ENCODE measurements at places on chromosomes 11 and 22.
A peak's percentile ranks its signal among the peaks of the same experiment; 100 is the strongest.

DNA sequence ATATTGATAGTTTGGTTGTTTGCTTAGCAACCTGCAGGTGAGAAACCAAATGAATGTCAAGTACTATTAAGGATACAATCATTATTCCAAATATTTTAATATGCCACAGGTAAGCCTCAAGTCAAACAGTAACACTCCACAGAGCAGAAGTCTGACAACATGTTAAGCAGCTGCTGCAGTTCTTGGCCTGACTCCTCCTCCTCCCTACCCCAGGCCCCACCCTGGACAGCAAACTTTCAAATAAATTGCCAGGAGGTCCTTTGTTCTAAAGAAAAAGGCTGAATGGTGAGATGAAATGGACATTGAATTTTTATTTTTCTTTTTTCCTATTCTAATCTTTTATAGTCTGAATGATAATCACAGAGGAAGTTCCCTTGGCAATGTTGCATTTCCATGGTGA lies 260.0 kb upstream of the POU2AF2 start:
- no peak for DNase-seq

DNA sequence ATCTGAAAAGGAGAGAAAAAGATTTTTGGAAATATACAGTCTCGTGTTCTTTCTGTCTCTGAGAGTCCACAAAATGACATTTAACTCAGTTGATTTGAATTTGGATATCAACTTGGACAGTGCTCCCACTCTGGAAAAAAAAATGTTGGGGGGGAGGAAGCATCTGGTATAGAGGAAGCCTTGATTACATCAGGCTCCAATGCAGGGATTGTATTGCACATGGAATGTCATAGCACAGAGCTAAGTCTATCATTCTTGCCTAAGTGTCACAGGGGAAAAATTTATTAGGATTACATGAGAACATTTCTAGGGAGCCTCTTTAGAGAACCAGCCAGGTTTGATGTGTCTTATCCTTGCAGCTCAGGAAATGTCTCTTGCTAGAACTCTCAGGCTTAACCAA lies 23.0 kb downstream of the MS4A6A start:
- no peak for DNase-seq

DNA sequence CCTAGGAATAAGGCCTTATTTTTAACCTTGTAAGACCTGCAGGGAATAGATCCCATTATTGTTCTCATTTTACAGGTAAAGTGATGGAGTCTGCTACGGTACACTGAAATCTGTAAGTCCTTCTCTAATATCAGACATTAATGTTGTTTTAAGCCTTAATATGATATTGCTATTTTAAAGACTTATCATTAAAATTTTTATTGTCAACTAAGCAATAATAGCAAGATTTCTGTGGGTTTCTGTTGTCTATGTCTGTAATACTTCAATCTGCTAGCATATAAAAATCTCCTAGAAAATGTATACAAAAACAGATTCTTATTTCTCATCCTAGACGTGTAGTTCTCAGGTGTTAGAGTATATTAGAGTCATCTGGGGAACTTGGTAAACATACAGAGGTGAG lies 317.5 kb upstream of the TENM4 start:
- DNase-seq = no peak

DNA sequence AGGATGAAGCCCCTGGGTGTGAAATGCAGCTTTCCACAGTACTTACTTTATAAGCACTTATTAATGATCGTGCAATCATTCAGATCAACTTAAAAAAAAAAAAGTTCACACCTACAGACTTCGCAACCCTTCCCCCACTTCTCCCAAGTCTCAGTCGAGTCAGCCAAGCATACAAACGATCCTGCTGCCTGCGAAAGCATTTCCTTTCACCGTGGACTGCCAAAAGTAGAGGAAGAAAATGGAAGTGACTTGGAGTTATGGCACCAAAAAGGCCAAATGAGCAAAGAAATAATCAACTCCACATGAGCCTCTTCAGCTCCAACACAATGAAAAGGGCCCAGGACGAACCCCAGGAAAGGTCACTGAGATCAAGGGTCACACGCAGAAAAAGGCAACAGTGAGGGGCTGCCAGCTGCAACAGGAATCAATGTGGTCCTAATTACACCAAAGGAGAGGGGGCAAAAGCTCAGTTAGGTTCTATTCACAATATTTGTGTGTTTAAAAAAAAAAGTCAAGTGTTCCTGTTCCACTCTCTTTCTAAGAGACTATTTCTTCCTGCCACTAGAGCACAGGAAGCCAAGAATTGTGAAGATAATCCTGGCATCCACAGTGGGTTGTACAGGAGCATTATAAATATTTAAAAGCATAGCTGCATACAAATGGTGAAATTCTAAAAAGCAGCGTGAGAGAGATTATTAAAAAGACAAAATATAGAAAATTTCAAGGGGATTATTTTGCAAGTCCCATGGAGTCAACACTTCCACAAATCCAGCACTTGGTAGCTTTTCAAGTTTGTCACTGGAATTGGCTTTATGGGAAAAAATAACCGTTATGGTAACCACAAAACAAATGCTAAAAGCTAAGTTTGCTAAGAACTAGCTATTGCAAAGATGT lies 28.4 kb downstream of the CDON start:
- DNase-seq = no peak

GRCh38 chr22:23780146-23780748 lies 6.5 kb upstream of the SMARCB1 start:
- DNase-seq = no peak

DNA sequence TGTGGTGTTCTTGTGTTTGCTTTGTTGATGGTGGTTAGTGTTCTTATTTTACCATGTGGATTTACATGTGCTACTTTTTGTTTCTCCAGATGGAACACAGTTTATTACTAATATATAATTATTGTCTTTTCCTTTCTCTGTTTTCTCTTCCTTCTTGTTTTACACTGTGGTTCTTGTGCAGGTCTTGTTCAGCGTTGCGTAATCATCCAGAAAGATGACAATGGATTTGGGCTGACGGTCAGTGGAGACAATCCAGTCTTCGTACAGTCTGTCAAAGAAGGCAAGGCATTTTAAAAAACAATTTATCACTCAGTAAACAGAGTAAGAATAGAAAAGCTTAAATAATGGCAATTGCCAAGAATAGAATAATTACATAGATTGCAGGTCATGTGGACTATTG lies 84.4 kb downstream of the ARHGEF12 start:
- no peak for DNase-seq

GRCh38 chr22:20111689-20112622 lies 3.9 kb upstream of the RANBP1 start:
- no peak for DNase-seq

GRCh38 chr11:7506243-7506642 lies 7.6 kb upstream of the PPFIBP2 start:
- no peak for DNase-seq

GRCh38 chr11:65016705-65017104 lies 2.7 kb downstream of the ARL2 start:
- DNase-seq = no peak

DNA sequence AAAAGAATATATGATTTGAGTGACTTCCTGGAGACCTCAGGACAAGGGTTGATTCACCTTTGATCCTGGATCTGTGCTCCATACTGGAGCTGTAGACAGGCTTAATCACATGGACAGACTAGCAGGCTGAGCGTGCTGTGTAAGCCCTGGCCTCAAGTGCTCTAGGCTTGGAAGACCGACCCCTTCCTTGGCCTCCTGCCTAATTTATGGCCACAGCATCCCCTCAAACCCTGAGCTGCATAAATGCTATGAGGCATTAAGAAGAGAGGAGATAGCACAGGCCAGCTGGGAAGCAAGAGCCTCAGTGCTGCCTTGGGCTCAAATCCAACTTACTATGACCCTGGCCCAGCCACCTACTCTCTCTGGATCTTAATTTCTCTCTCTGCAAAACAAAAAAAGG lies 385.1 kb downstream of the BUD13 start:
- no peak for DNase-seq

DNA sequence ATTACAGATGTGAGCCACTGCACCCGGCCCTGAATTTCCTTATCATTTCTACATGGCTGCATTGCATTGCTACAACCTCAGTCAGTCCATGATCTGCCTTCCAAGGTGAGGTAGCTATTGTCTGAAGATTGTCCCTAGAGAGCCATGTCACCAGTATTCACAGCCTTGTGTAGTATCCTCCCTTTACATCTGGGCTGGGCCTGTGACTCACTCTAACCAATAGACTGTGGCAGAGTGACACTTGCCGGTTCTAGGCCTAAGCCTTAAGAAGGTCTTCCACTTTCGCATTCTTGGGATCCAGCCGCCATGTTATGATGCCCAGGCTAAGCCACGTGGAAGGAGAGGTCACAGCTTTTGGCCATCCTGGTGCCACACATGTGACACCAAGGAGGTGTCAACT lies 10.1 kb upstream of the PLEKHB1 start:
- DNase-seq = no peak

GRCh38 chr22:29427176-29427760 lies 11.1 kb upstream of the RFPL1 start:
- no peak for DNase-seq

DNA sequence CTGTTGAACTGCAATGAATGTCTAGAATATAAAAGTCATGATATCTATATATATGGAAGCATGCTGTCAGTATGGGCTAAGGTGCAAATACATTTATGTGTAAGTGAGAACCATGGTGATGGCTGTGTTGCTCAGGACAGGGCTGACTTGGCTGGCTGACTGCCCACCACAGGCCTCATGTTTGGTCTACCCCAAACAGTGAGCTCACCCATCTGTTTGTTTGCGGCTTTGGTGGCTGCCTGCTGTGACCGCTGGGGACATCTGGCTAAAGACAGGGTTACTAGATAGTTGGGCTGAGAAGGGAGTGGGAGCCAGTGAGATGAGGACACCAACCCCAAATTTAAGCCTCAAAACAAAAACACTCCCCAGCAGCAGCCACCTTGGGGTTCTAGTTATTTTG lies 6.3 kb downstream of the CD44 start:
- DNase-seq = no peak

DNA sequence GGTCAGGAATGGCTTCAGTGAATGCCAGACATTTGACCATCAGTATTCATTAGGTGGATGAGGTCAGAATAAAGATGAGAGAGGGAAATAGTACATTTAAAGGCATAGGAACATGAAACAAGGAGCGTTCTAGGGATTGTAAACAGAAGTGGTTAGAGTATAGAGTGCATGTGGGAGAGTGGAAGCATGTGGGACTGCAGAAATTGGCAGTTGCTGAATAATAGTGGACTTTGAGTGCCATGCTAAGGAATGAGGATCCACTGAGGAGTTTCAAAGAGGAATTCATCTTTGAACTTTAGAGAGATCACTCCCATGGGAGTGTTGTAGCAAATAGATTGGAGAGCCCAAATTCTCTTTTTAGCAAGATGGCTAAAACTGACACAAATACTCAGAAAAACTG lies 7.9 kb downstream of the RNF169 start:
- DNase-seq = no peak

- DNase-seq = no peak
Observed at GRCh38 chr11:101034076-101034475, 95.5 kb downstream of the PGR start.

- DNase-seq = no peak
Observed at GRCh38 chr11:116797816-116798215, 6.1 kb upstream of the APOA5 start.

DNA sequence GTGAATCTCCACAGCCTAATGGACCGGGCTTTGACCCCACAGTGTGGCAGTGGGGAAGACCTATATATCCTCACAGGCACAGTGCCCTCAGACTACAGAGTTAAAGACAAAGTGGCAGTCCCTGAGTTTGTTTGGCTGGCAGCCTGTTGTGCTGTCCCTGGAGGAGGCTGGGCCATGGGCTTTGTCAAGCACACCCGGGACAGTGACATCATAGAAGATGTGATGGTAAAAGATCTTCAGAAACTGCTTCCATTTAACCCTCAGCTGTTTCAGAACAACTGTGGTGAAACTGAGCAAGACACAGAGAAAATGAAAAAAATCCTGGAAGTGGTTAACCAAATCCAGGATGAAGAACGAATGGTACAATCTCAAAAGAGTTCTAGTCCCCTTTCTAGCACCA lies 39.0 kb downstream of the ENDOD1 start:
- DNase-seq = no peak

- DNase-seq = peak; percentile 64
Observed at GRCh38 chr11:75802913-75803820, 11.8 kb upstream of the UVRAG start.

DNA sequence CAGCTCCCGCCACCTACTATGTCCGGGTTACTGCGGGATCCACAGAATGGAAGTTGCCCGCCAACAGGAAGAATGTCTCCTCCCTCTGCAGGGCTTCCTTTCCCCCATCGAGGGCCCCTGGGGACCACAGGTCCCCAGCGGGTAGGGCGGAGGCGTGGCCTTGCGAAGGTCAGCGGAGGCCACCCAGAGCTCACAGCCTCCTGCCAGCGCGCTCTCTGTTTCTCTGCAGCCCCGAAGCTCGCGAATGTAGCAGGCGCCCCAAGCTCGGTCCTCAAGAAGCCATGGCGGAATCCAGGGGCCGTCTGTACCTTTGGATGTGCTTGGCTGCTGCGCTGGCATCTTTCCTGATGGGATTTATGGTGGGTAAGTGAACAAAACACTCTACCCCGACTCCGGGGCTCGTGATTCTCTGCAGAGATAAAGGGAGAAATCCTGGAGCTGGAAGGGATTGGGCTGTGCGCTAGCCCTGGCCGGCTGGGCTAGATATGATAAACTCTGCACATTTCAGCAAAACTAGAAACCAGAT lies at the start of gene NAALAD2:
Gene NAALAD2, plus strand, starts transcription at position 186 of the 526 bp plus-strand sequence. Its CDS starts 96 bp downstream, at position 282.
- no peak for DNase-seq

- DNase-seq = no peak
Observed at GRCh38 chr11:56846631-56847576, 98.4 kb upstream of the OR9G4 start.

- no peak for DNase-seq
Observed at GRCh38 chr11:372809-373715, 3.8 kb downstream of the B4GALNT4 start.

- DNase-seq = no peak
Observed at GRCh38 chr11:24855951-24856350, 359.1 kb downstream of the LUZP2 start.

Measured in activated CD4-positive, CD25-positive, alpha-beta regulatory T cell (primary cell).